ENCODE measurements at places on chromosomes 2 and 18. TPM values are rescaled to one million over a fixed set of nuclear protein-coding genes. Genes with fewer than 3 reads are reported as not detected.

Gene IL36RN
- not detected for total RNA-seq

Gene ANKMY1
- total RNA-seq, result 5.8 TPM

Gene TRIM43
- total RNA-seq, result not detected

- no peaks in the 10 kb centered on the region for H3K27me3 ChIP-seq
- H3K36me3 ChIP-seq, result no peaks in the 10 kb centered on the region
- no peak for DNase-seq
- no peak overlapping the region for H3K27ac ChIP-seq
- no peaks in the 10 kb centered on the region for H3K4me1 ChIP-seq
These were observed 30.1 kb downstream of the CCDC74A start for GRCh38 chr2:131557558-131558321.

- no peaks in the 10 kb centered on the region for H3K36me3 ChIP-seq
- no peak overlapping the region for H3K27ac ChIP-seq
- no peaks in the 10 kb centered on the region for H3K4me1 ChIP-seq
These were observed 188.9 kb upstream of the ITGA4 start for GRCh38 chr2:181268174-181268867.
